Ecto neural progenitor cell (in vitro differentiated cells): ENCODE measurements at places on chromosomes 11 and 22.

DNA sequence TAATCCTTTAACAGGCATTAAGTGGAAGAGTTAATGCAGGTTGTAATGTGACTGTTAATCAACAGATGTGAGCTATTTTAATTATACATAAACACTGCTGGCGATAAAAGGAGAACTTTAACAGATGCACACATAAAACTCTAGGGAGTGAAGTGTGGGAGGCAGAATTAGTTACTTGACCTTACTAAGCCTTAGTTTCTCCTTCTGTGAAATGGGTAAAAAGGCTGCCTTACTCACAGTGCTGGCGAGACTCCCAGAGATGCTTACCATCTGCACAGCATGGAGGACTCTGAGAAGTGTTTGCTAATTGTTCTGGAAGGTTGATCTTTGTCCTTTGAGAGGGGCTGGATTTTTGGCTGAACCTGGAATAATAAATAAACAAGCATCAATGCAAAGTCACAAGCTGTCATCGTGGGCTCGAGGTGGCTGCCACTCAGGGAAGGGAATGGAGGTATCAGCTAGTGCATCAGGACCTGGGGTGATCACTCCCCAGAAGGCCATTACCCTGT is 58.6 kb upstream of the MPEG1 start:
- DNase-seq, result no peak

DNA sequence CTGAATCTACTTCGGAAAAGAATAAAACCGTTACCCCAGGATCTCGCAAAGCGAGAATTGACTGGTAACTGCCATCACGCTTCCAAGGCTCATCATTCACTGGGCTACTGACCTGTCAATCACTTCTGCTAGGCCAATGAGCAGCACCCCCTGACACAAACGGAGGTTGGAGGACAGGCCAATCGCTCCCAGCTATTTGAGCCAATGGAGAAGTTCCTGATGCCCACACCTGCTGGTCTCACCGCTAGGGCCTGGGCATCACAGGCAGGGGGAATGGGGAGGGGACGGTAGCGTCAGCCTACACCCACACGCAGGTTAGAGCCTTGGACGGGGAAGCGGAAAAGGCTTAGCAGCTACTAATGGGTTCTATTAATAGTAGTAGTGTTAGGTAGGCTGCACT is 56.7 kb upstream of the CHST1 start:
- no peak for DNase-seq

- no peak for DNase-seq
Observed at GRCh38 chr22:17269224-17269606, 50.0 kb upstream of the ADA2 start.

DNA sequence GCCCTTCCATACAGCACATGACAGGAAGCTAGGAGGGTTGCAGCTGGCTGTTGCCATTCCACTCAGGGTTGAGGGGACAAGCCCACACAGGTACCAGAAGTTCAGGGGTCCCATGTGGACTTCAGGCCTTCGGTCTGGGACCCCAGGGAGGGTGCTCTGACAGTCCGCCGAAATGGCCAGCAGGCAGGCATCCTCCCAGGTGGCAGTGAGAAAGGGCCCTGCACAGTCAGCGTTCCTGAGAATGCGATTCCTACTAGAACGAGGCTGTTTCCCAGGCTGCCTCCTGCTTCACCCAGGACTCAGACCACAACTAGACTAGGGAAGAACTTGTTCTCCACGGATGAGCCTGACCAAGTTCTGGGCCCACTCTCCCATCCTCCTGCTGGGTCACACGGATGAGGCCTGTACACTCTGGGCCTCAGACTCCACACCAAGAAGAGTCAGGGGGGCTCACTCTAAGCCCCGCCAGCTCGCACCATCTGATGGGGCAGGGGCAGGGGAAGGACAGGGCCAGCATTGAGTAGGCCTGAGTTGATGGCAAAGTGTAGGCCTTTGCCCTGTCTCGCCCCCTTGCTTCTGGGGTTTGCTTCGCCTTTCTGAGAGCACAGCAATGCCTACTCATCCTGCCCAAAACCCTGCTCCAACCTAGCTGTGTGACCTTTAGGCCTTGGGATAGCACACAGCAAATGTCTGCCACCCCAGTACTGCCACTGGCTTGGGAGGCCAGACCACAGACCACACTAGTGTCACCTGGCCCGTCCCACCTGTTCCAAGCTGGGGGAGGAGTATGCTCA is 14.0 kb downstream of the KCNQ1OT1 start:
- no peak for DNase-seq

DNA sequence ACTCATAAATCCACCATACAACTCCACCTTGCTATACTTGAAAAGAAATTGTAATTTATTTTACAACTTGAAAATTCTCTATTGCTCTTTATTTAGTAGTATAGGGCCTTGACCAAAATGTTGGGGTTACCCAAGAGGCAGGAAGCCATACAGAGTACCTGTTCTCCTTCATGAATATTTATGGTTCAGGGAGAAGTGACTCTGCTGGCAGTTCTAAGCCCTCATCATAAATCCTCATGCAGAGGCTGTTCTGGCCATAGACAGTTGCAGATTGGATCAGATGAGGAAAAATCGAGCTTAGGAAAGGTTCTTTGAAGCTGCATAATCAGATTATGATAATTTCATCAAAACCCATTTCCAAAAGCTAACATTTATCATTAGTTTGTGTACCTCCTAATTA is 449.4 kb upstream of the TENM4 start:
- no peak for DNase-seq

DNA sequence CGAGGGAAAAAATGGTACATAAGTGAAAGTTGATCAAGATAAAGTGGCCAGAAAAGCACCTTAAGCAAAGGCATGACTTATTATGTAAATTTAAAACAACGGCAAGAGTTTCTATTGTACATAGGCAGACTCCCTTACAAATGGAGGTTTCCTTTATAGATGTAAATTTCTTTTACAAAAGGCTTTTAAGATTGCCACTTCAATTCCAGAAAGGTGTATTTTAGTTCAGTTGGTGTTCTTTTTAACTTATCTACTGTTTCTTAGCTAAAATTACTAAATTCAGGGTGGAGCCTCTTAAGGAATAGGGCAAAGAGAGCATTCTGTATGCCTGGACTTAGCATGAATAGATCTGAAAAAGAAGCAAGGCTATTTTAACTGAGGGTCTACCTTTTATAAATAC is 24.9 kb upstream of the GNAZ start:
- no peak for DNase-seq

DNA sequence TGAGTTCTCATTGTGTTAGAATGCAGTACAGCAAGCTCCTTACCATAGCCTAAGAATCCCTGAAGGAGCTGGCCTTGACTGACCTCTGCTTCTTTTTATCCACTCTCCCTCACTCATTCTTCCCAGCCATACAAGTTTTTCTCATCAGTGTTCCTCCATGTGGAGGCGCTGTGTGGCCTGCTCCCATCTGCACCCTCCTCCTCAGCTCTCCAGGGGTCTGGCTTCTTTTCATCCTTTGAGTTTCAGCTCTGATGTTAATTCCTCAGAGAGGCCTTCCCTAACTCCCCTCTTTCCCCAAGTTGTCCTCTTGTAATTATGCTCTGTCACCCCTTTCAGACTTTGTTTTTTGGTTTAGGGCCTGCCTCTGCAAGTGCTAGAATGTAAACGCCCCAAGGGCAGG is 144.8 kb downstream of the WNT7B start:
- DNase-seq, result no peak

GRCh38 chr11:102010776-102011494 is 36.3 kb upstream of the CFAP300 start:
- DNase-seq, result peak; percentile 79

GRCh38 chr11:24683583-24683982 is 186.7 kb downstream of the LUZP2 start:
- no peak for DNase-seq

DNA sequence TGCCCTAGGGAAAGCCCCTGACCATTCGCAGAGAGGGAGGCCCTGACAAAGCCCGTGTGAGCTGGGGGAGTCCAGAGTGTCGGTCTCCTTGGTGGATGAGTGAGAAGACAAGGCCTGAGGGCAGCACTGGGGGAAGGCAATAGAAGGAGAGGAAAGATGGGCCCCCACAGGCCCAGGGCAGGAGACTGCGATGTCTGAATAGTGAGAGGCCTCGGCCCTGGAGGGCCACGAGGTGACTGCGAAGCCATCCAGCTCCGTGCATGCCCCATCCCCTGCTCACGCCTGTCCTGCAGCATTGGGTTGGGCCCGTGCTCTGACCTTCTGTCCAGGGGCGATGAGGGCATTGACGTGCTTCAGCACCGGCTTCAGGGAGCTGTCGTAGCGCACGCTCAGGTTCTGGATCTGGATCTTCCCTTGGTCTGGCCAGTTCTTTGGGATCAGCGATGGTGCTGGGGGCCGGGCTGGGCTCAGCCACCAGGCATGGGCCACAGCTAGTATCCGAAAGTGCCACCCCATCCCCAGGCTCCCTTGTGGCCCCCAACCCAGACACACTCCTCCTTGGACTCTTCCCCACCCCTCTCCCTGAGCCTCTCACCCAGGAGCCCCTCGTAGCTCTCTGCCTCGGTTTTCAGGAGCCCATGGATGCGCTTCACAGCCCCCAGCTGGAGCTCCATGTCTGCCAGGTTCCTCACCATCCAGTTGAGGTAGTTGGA is 8.3 kb upstream of the KCNJ11 start:
- DNase-seq, result no peak

- DNase-seq, result no peak
Observed at GRCh38 chr11:77966338-77966737, 28.1 kb downstream of the INTS4 start.

DNA sequence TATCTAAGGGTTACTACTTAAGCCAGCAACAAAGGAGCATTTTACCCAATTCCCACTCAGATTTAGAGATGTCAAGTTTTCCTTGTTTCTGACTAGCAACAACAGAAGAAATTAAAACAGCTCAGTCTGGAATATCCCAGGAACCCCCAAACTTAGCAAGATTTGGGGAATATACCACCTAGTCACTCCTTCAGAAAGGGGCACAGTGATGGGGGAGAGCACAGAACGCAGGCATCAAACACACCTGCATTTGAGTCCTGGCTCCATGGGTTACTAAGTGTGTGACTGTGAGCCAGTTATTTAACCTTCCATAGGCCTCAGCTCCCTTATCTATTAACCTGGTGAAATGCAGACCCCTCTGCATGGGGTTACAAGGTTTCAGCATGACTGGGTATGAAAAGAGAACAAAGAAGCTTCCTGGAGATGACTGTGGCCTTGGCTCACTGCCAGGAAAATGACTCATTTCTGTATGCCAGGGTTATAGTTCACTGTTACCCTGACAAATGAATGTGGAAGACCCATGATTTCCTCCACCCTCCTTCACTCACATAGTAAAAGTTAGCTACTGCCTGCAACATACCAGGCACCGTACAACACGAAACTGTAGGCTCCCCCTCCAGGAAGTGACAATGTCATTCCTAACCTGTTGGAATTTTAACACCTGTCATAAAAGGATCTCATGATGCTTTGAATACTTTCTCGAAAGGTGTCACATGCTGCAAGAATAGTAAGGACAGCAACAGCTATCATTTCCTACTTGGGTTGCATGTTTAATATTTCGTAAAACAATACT is 79.6 kb downstream of the ME3 start:
- DNase-seq, result no peak

DNA sequence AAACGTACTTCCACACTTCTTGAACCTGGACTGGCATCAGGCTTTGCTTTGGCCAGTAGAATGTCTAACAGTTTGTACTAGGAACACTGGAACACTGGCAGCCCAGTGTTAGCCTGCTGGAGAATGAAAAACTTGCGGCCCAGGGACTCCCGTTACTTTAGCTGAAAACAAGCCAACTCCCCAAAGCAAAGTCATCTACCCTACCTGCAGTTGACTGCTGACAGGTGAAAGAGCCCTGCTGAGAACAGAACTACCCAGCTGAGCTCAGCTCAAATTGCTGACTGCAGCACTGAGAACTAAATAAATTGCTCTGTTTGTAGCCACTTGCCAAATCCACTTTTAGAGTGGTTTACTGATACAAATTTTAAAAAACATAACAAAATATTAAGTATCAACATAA is 342.5 kb downstream of the LRRC4C start:
- no peak for DNase-seq

DNA sequence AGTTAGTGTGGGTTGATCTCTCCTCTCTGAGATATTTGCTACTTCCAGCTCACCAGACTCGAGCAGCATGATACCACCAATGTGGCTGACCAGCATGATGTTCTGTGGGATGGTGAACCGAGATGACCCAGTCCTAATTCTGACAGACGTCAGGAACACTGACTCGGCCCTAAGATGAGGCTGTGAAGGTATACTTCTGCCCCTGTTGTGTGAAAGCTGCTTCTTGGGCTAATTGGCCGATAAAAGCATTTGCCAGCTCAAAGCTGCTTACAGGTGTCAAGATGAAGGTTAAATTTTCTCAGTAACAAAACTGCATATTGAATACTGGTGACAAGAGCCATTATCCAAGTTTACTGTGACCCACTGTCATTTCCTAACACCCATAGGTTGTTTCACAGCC is 151.4 kb downstream of the BRD1 start:
- peak; percentile 8 for DNase-seq

- DNase-seq, result no peak
Observed at GRCh38 chr11:4154503-4154902, 59.9 kb downstream of the RRM1 start.

GRCh38 chr11:27719546-27719925 is 19.3 kb upstream of the BDNF start:
- DNase-seq, result no peak

GRCh38 chr11:69148377-69148762 is 7.4 kb upstream of the SMIM38 start:
- DNase-seq, result no peak

- DNase-seq, result no peak
Observed at GRCh38 chr11:6077723-6078122, 29.8 kb upstream of the OR56B4 start.

DNA sequence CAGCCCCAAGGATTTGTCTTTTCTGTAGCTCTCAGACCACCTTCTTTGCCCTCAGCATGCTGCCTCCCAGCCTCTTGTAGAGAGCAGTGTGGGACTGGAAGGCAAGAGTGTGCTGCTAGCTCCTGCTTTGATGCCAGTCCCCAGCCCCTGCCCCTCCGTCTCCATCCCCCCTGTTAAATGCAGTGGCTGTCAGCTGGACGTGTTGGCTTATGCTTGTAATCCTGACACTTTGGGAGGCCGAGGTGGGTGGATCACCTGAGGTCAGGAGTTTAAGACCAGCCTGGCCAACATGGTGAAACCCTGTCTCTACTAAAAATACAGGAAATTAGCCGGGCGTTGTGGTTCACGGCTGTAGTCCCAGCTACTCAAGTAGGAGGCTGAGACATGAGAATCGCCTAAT is 15.5 kb downstream of the SNRPD3 start:
- DNase-seq, result no peak
